ENCODE measurements at places on chromosomes 4 and X.

DNA sequence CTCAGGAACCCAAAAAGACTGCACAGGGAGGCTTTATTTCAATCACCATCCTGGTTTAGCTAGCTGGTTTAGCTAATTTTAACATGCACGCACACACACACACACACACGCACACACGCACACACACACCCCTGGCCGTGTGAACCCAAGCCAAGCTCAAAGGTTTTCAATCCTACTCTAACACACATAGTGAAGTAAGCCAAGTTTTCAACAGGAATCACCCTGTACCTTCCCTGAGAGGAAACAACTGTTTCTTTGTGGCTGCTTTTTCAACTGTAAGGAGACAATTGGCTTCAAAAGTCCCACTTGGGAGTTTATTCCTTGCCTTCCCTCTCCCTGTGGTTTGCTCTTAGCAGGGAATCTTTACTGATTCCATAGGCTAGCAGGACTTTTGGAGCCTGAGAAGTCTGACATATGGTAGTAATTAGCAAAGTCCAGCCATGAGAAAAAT lies 98.9 kb upstream of the BMP3 start:
- DNase-seq, result no peak

DNA sequence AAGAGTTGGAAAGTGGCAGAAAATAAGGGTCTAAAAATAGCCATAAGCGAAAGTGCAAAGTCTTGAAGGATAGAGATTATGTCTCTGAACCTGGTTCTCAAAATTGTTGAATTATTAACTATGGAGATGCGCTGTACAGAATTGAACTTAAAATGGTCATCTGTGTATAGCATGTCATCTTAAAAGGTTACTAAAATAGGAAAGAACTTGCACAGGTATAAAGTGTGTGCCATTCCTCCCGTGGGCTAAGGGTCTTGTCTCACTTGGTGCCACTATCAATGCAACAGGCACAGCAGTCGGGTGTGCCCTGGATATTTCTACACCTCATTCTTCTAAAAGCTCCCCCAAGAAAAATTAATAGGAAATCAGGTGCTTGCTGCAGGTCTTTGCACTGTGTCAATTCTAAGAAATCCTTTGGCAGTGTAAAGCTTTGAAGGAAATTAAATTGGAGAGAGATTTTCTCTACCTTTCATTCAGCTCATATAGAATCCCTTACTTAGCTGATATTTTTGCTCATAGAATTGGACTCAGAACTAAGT lies 2.4 kb downstream of the SORBS2 start:
- no peak for DNase-seq

- DNase-seq, result no peak
Observed at GRCh38 chrX:47815901-47816845, 20.5 kb upstream of the ZNF81 start.

- peak; percentile 14 for DNase-seq
Observed at GRCh38 chrX:40581336-40581920, 658 bp downstream of the ATP6AP2 start.

DNA sequence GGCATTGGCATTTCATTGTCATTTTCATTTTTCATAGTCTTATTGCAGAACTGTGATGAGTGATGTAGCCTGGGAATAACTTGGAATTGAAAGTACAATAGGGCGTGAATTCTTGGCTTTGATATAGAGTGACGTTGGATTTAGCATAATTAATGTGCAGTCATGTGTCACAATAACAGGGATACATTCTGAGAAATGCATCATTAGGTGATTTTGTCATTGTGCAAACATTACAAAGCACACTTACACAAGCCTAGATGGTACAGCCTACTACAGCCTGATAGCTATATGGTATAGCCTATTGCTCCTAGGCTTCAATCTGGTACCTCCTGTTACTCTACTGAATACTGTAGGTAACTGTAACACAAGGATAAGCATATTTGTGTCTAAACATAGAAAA lies 300.8 kb downstream of the DTHD1 start:
- no peak for DNase-seq

DNA sequence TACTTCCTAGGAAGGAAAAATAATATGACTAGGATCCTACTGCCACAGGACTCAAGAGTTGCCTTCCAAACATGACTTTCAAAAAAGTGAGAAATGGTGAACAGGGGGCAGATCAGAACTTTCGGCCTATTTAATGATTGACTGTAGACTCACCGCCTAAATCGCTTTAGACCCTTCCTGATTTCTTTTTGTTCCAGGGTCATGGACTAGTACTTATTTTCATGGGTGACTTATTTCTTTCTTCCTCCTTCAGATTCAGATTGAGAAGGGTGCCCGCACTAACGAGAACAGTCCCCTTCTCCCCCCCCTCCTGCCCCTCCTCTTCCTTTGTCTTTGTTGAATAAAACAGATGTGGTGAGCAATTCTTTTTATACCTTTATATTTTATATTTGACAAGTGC lies 48.0 kb upstream of the KLHL8 start:
- DNase-seq, result no peak

DNA sequence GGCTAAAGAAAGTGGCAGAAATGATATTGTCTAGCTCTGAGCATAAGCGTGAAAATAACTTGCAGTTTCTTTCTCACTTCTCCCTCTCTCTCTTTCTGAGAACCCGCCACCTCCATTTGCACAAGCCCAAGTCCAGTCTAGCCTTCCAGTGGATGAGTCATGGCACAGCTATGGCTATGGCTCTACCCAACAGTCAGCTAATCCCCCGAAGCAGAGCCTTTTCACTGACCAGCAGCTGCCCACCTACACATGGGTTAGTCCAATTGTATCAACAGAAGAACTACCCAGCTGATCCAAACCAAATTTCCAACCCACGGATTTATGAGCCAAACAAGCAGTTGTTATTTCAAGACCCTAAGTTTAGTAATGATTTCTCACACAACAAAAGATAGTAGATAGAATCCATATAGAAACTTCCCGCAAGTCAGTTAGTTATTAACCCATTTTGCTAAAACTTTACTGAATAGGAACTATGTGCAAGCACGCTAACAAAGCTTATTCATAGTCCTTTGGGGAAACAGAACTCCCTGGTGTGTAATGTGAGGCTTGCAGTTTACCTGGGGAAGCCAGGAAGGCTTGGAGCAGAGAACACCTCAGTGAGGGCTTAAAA lies 282.3 kb downstream of the INPP4B start:
- DNase-seq, result no peak

- DNase-seq, result no peak
Observed at GRCh38 chr4:152331042-152331441, 204.8 kb downstream of the FBXW7 start.

- no peak for DNase-seq
Observed at GRCh38 chr4:151325111-151325948, at the start of gene SH3D19. TSS of gene SH3D19 (minus strand) at chr4:151325605. CDS start at chr4:151325352, 253 bp downstream.

Measured in activated naive CD8-positive, alpha-beta T cell treated with anti-CD3 and anti-CD28 coated beads, Interleukin-2, amount 50 U/mL, for 24 hours (primary cell).